ENCODE measurements at places on chromosomes 13 and 19.

- no peak for DNase-seq
Observed at GRCh38 chr19:55156202-55157063, 1.1 kb downstream of the TNNI3 start.

DNA sequence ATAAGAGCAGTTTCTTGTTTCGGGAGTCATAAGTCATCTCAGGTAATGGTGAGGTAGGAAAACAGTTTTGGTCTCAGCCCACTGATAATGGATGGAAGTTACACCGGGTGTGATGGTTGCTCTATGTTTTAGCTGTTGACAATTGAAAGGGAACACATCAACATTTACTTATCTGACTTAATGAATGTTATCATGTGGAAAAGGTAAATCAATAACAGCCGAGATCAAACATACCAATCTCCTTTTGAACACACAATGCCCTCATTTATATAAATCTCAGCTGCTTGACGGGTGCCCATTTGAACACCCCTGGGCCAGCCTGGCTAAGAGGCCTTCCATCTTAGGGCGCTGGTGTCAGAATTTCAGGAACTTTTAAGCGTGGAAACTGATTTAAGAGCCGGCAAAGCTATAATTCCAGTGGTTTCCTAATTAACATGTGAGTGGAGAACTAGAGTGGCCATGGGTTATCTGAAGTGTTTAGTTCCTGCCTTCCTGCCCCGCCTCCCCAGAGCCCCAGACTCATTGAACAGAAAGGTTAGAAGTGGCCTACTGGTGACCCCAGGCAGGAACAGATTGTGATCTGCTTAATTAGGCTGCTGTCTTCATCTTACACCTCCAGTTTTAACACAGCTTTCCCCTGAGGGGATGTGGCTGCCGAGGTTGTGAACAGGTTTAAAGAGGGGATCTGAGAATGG lies 572.7 kb downstream of the FGF9 start:
- no peak for DNase-seq

DNA sequence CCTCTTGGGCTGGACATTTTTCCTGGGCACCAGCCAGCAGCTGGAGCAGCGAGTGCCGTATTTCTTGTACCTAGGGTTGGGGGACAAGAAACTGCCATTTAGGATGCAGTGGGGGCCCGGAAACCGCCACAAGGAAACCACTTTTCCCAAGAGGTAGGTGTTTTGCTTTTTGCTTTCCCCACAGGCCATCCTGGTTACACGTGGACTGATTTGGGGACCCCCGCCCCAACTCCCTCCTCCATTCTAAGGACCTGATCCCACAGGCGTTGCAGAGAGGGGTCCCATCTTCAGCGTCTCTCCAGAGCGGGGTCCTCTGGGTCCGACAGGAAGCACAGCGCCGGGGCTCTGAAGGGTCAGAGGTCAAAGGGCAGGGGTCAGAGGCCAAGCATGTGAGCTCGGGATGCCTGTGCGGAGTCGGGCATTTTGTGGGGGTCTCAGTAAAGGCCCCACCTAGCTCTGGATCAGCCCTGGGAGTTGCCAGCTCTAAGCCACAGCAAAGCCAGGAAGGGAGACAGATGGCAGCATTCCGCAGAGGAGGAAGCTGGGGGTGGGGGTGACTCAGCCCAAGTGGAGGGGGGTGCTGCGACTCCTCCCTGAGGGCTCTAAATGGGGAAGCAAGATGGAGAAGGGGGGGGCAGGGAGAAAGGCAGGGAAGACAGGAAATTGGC lies 4.3 kb downstream of the ZGLP1 start:
- no peak for DNase-seq

- DNase-seq: no peak
Observed at GRCh38 chr19:16548956-16549355, 6.7 kb upstream of the CHERP start.

DNA sequence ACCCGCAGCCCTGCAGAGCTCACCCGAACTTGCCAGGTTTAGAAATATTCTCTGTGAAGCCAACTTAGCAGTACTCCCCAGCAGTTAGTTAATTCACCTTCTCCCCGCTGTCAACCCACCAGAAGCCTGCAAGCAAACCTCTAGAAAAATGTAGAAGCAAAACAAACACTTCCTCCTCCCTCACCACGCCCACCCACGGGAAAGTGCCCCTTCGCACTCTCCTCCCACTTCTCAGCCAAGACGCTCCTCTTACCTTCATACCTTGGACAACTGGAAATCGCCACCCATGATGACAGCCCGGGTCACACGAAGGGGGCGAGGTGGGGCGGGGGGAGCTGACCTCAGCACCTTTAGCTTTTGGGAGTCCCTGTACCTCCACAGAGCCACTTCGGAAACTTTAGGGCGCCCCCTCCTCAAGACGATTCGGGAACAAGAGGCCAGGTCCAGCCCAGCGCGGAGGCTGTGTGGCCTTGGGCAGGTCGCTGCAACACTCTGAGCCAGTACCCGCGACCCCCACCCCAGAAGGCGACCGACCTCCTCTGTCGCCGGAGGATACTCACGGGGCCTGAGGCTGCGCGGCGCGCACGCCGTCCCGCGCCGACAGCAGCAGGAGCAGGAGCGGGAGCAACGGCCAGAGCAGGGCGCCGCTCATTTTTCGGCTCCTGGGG lies 485 bp downstream of the CPAMD8 start:
- DNase-seq: no peak

DNA sequence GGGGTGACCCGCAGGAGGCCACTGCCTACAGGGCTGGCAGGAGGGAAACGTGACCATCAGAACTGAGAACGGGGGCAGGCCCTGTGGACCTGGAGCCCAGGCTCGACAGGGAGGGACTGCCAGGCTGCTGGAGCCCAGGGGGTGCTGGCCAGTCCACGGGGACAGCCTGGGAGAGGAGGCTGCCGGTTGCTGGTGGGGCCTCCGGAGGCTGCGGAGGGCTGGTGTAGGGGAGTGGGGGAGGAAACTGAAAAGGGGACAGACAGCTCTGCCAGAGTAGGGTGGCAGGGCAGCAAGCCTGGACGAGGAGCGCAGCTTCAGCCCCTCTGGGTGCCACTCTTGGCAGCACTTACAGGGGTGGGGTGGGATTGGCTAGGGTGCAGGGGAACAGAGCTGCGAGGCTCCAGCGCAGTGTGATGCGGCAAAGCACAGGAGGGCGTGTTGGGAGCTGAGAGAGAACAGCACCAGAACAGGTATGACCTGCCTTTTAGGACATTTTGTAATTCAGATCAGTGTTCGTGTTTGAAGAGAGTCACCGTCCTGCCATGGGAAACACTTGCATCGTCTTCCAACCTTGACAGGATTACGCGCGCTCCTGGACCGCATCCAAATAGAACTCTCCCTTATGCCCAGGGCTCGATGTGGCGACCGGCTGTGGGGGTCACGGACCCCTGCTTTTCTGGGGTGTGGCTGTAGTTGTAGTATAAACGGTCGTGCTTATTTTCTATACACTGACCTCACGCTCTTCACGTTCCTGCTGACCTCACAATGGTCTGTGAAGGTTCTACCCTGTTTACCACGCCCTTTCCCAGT lies 19.9 kb upstream of the ARHGEF7 start:
- no peak for DNase-seq

GRCh38 chr13:61935710-61936109 lies 520.1 kb upstream of the PCDH20 start:
- no peak for DNase-seq

DNA sequence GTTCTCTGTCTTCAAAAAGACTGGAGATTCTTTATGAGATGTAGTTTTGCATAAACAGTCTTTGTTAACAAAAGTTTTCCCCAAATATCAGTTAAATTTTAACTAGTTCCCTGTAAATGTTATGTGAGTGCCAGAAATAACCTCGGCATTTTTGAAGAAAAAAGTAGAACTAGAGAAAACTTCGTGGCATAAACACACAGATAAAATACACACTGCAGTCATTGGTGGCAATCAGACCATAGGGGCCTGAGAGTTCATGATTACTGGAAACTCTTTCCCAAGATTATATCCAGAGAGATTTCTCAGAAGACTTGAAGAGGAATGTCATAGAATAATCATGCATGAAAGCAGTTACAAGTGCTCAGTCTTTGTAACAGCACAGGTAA lies 190.0 kb downstream of the MZT1 start:
- no peak for DNase-seq

- DNase-seq: no peak
Observed at GRCh38 chr19:49398001-49398615, 10.1 kb downstream of the KASH5 start.
